ENCODE measurements at places on chromosomes 11 and 22. TPM values are rescaled to one million over a fixed set of nuclear protein-coding genes. Genes with fewer than 3 reads are reported as not detected.

Gene SHISAL1
- 47.0 TPM for total RNA-seq

Gene GRIK4
- total RNA-seq: 0.13 TPM

Gene MIOX
- not detected for total RNA-seq

Gene RAB1B
- 74.4 TPM for total RNA-seq

Gene ALKBH3
- total RNA-seq: 51.4 TPM

All from articular chondrocyte of knee joint (primary cell).